ENCODE measurements at places on chromosomes 7 and 10.

GRCh38 chr10:118007773-118008172, 39.0 kb downstream of the RAB11FIP2 start:
- no peak for DNase-seq

- DNase-seq: no peak
Observed at GRCh38 chr10:4684434-4684833, 141.6 kb upstream of the AKR1E2 start.

- DNase-seq: no peak
Observed at GRCh38 chr7:27759491-27759890, 19.5 kb downstream of the TAX1BP1 start.

DNA sequence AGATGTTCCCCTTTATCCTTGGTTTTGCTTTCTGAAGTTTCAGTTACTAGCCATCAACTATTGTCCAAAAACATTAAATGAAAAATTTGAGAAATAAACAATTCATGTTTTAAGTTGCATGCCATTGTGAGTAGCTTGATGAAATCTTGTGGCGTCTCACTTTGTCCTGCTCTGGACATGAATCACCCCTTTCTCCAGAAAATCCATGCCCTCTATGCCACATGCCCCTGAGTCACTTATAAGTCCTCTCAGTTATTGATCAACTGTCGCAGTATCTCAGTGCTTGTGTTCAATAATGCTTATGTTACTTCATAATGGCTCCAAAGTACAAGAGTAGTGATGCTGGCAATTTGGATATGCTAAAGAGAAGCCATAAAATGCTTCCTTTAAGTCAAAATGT, 208.0 kb upstream of the FERD3L start:
- DNase-seq: no peak

- DNase-seq: peak; percentile 57
Observed at GRCh38 chr7:87148332-87148955, 3.8 kb upstream of the DMTF1 start.

DNA sequence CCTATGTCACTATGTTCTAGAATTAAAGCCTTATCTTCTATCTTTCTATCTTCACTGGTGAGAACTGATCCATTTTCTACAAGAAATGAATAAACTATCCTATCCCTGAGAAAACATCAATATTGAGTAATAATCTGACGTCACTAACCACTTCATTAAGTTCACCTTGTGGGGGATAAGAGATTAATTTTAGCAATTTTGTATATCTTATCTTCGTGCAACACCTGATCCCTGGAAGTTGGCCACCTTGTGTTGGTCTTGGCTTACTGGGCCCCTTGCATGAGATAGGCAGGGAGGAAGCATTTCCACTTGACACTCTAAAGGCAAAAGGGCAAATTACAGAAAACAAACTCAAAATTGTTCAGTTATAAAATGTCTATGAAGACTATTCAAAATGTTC, 20.1 kb upstream of the OR6B1 start:
- DNase-seq: peak; percentile 2

DNA sequence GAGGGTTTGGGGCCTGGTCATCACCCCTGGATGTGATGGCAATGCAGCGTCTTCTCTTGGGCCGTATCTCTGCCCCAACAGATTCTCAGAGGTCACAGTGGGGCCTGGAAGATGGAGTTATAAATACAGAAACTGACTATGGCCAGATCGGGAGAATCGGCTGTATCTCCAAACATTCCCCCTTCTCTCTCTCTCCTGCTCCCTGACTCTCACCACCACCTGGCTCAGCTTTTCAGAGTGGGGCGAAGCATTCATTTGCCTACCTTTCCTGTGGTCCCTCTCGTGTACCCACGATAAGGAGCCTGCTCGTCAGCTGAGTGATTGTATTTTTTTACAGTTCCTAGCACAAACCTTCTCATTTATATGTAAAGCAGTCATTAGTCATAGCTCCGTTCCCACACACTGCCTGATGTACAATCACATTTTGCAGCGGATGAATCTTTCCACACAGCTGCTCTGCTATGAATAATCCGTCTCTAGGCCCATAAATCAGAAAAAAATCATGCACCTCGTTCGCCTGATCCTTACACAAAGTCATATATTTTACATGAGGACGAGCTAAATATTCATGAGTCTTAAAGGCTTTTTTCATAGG, 23.2 kb upstream of the BTRC start:
- DNase-seq: no peak

GRCh38 chr10:13161857-13162271, 506 bp downstream of the MCM10 start:
- DNase-seq: no peak

GRCh38 chr7:24336461-24336860, 52.5 kb downstream of the NPY start:
- DNase-seq: no peak

GRCh38 chr10:104076743-104077160, 8.9 kb downstream of the COL17A1 start:
- DNase-seq: no peak

- no peak for DNase-seq
Observed at GRCh38 chr10:598415-599170, 90.9 kb downstream of the DIP2C start.

GRCh38 chr10:19974138-19974537, 157.9 kb downstream of the PLXDC2 start:
- DNase-seq: no peak

- DNase-seq: no peak
Observed at GRCh38 chr10:131750171-131750895, 150.5 kb upstream of the PPP2R2D start.

- no peak for DNase-seq
Observed at GRCh38 chr10:119225083-119225658, 17.8 kb downstream of the GRK5 start.

- no peak for DNase-seq
Observed at GRCh38 chr7:50806143-50806542, 23.4 kb upstream of the GRB10 start.

GRCh38 chr7:15507171-15507570, 54.6 kb downstream of the AGMO start:
- DNase-seq: no peak

DNA sequence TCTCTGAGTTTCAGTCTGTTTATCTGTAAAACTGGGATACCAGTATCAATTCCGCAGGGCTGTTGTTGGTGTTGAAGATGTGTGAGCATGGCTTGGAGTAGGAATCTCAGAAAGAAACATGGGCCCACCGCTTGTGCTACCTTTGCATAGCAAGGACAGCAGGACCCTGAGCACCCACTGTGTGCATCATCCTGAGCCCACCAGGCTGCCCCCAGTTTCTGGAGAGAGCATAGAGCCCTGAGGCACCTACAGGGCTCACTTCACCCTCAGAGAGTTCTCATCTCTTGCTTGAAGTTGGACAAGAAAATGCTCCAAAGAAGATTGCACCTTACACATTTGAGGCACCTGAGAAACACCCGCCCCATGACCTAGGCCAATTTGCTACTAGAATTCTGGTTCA, 12.9 kb downstream of the PRLHR start:
- DNase-seq: no peak

- peak; percentile 24 for DNase-seq
Observed at GRCh38 chr10:6239213-6239991, 36.7 kb downstream of the PFKFB3 start.

- DNase-seq: no peak
Observed at GRCh38 chr10:114653926-114654325, 4.1 kb downstream of the ABLIM1 start.

DNA sequence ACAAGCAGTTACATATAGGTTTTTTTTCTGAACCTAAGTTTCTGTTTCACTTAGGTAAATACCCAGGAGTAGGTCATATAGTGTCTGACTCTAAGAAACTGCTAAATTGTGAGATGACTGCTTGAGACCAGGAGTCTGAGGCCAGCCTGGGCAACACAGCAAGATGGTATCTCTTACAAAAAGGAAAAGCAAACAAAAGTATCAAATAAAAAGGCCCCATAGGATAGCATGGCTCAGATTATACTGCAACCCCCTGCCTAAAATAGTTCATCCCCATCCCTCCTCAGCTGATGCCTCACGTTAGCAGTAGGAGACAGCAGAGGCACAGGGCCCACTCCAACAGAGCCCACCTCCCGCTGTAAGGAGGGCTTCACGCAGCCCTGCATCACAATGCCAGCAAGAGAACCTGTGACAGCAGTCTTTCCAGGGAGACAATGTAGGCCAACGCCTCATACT, 90.3 kb downstream of the SRPK2 start:
- no peak for DNase-seq

GRCh38 chr10:125799451-125800182, 23.4 kb downstream of the UROS start:
- DNase-seq: peak; percentile 93

GRCh38 chr7:7176406-7177043, 5.8 kb upstream of the C1GALT1 start:
- DNase-seq: no peak

GRCh38 chr7:91212582-91212981, 51.7 kb upstream of the FZD1 start:
- DNase-seq: no peak

DNA sequence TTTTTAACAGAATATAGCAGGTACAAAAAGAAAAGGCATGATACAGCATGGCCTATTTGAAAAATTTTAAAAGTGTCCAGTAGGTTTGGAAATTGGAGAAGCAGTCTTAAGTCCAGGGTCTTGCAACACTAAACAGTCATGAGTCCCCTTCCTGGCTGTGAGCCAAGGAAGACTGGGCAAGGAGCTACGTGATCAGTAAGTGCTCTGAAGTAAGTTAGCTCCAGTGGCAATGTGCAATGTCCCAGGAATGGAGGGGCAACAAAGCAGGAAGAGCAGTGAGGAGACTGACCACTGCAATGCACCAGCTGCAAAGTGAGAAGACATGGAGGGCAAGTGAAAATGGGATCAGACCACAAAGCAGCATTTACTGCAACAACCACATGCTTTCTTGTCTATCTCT, 72.9 kb upstream of the GRID1 start:
- peak; percentile 52 for DNase-seq

- DNase-seq: no peak
Observed at GRCh38 chr10:24618401-24618800, 105.3 kb downstream of the ARHGAP21 start.

DNA sequence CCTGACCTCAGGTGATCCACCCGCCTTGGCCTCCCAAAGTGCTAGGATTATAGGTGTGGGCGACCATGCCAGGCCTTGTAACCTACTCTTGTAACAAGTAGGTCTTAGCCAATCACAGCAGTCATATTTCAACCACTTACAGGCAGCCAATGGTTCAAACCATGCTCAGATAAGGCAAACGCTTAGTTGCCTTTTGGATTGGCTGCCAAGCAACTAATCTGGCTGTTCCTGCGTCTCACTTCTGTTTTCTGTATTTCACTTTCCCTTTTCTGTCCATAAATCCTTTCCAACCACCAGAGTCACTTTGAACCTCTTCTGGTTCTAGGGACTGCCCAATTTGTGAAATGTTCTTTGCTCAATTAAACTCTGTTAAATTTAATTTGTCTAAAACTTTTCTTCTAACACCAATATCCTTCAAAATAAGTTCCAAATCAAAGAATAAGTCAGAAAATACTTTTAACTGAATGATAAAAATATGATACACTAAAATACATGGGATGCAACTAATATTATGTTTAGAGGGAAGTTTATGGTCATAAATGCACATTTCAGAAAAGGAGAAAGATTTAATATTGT, 19.1 kb upstream of the PRF1 start:
- DNase-seq: no peak

GRCh38 chr10:132232981-132233380, 46.2 kb downstream of the DPYSL4 start:
- no peak for DNase-seq

DNA sequence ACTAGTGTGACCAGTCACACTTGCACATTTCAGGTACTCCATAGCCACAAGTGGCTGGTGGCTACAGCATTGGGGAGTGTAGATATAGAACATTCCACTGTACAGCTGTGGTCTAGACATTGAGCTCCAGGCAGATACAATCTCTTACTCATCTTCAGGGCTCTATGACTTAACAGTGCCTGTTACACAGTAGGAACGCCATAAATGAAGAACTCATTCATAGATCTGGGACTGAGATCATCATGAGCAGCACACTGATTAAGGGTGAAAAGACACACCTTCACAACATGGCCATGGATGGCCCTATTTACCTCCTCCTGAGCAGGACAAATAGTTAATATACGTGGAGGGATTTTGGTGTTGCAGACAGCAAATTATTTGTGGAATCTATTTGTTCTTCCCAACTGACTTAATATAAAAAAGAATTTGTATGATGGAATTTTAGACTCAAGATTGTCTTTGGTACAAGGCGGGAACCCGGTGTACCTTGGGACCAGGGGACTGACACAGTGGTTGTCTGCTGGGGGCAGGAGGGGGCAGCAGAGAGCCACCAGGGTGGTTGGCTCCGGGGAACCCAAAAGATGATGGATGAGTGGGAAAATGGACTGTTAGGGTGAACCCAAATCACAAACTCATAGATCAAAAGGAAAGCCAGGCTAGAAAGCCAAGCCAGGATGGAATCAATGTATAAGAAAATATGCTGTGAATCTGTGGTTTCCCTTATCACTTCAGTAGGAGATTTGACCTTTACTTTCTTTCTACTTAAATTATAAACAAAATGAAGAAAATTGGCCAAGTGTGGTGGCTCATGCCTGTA, 24.3 kb upstream of the CPA2 start:
- DNase-seq: peak; percentile 38

GRCh38 chr10:5291501-5292195, 73.1 kb upstream of the UCN3 start:
- peak; percentile 56 for DNase-seq

DNA sequence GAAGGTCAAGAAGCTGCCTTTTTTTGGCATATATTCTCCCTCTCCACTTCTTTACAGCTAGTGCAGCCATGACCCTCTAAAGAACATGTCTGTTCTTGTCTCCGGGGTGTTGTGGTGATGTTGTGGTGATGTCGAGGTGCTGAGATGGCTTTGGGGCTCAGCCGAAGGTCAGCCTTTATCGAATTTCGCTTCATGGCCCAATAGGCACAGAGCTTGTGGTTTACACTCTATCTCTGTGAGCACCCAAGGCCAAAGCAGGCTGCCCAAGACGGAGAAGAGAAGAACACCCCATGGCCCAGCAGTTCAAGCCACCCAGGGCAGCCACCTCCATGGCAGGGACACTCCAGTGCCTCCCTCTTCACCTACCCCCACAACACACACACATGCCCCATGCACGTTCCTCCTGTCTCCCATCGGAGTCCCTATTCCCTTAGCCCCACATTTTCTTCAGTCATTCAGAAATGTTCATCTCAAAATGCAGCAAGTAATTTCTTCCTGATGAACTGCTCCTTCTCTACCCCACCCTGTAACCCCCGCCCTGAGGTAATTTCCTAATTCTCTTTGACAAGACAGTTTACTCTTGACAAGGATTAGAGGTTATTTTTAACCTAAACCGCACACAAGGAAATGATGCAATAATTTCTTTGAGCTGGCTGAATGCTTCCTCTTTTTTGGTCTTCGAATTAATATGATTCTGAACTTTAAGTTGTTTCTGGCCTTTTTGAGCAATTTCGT, 18.6 kb upstream of the ADRB1 start:
- DNase-seq: no peak

GRCh38 chr10:62046522-62047227, 145.2 kb downstream of the ARID5B start:
- peak; percentile 18 for DNase-seq
